ENCODE measurements at places on chromosomes 2 and 18. TPM values are rescaled to one million over a fixed set of nuclear protein-coding genes. Genes with fewer than 3 reads are reported as not detected.

DNA sequence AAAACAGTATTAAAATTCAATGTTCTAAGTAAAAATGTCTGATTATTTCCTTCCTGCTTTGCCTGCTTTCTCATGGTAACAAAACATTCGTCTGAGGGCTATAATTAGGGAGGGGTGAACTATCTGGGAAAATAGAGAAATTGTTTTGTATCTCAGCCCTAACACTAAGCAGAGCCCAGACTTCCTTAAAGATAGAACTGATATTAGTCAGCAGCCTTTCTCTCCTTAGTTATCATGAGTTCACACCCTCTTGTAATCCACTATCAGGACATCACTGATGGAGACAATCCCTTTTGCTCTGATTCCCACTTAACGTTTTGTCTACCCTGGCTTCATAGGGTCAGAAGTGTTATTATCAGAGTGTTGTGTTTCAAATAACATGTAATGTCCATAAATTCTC is 701.1 kb upstream of the ZEB2 start:
- no peaks in the 10 kb centered on the region for H3K4me1 ChIP-seq
- no peak for DNase-seq
- no peaks in the 10 kb centered on the region for H3K36me3 ChIP-seq
- H3K27ac ChIP-seq: no peak overlapping the region
- H3K27me3 ChIP-seq: no peaks in the 10 kb centered on the region

- no peak overlapping the region for H3K27ac ChIP-seq
- peaks cover 44% of the 10 kb centered on the region for H3K27me3 ChIP-seq
- no peak for DNase-seq
Measured at GRCh38 chr2:73172963-73173362, 29.4 kb upstream of the NOTO start.

Gene IMPA2
- total RNA-seq: 23.6 TPM

Gene GALM
- total RNA-seq: 12.7 TPM

Gene ARL5A
- total RNA-seq: 42.6 TPM
